ELR (cell line): ENCODE measurements at places on chromosomes 2 and 18.

DNA sequence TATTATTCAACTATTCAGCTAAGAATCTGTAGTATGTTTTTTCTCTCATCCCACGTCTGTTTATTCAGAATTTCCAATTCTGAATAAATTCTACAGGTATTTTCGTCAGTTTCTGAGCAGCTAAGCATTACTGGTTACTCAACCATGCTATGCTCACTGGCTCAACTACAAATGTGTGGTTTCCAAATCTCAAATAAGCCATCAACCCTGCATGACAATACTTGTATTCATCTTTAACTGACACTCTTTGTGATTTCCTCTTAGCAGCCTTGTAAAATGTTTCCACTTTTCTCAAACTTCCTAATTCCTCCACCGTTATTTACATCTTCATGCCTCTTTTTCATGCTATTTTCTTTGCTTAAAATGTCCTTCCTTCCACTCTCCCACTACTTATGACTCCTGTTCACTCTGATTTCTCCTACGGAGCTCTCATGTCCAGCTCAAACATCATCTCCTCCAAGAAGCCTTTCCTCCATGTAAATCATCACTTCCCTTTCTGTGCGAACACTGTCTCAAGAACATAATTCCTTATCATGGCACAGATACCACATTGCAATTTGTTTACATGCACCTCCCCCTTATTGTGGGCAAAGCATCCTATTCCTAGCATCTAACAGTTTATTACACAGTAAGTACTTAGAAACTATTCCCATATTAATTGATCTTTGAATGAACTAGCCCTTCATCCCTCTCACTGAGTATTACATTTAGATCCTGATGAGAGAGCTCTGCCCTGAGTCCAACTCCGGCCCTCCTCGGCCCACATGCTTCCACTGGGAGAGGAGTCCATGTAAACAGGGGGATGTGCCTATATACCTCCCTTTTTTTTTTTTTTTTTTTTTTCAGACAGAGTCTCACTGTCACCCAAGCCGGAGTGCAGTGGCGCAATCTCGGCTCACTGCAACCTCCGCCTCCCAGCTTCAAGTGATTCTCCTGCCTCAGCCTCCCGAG lies 10.5 kb downstream of the CCDC88A start:
- DNase-seq: peak; percentile 24

GRCh38 chr2:207792244-207792785 lies 22.6 kb upstream of the FZD5 start:
- DNase-seq: peak; percentile 82

DNA sequence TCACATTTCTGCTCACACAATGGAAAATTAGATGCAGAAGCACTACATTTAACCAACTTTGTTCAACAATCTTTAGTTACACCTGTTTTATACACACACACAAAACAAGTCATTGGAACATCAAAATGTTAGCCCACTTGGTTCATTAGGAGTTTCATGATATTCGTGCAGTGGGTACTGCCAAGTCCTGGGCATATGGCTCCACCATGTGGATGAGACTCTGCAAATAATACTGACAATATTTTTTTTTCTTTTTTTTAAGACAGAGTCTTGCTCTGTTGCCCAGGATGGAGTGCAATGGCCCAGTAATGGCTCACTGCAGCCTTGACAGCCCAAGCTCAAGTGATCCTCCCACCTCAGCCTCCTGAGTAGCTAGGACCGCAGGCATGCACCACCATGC lies 34.5 kb upstream of the GRB14 start:
- peak; percentile 32 for DNase-seq

GRCh38 chr2:129803032-129803431 lies 176.4 kb upstream of the RAB6C start:
- DNase-seq: no peak

DNA sequence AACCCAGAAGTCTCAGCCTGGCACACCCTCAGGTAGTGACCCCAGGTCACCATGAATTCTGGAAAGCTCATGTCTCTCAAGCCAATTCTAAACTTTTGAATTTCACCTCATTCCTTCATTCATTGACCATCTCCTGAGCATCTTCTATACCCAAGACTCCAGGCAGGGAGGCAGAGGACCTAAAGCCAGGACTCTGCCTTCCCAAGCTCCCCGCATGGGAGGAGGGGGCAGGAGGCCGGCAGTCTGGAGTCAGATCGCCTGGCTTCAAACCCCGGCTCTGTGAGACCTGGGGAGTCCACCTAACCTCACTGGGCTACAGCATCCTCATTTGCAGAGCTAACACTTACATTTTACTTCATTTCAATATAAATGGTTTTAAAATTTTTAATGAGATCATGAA lies 59.0 kb downstream of the SMAD7 start:
- no peak for DNase-seq

GRCh38 chr18:23049698-23050373 lies 85.4 kb upstream of the CABLES1 start:
- peak; percentile 34 for DNase-seq

DNA sequence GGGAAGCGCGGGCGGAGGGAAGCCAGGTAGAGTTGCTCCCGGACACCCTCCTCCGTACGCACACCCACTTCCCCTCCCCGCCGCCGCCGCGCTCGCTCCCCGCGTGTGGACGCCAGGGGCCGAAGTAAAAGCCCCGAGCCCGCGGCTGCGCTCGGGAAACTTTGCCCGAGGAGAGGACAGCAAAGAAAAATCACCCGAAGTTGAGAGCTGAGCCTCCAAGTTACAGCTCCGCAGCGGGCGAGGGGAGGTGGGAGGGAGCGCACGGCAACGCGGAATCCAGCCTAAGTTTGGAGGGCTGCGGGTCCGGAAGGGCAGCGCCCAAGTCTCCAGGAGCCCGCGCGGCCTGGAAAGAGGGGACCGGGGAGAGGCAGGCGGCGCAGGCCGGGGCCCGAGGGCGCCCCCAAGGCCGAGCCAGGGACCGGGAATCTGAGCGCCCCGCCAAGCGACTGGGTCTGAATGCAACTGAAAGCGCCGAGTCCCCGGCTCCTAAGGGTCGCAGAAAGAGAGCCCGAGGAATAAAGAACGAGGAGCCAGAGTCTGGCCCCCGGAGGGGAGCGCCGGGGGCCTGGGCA lies 706 bp upstream of the BCL11A start:
- peak; percentile 39 for DNase-seq

- peak; percentile 4 for DNase-seq
Observed at GRCh38 chr18:37564711-37565100, 892 bp downstream of the CELF4 start.

GRCh38 chr18:29309366-29309765 lies 1132.4 kb upstream of the CDH2 start:
- no peak for DNase-seq

DNA sequence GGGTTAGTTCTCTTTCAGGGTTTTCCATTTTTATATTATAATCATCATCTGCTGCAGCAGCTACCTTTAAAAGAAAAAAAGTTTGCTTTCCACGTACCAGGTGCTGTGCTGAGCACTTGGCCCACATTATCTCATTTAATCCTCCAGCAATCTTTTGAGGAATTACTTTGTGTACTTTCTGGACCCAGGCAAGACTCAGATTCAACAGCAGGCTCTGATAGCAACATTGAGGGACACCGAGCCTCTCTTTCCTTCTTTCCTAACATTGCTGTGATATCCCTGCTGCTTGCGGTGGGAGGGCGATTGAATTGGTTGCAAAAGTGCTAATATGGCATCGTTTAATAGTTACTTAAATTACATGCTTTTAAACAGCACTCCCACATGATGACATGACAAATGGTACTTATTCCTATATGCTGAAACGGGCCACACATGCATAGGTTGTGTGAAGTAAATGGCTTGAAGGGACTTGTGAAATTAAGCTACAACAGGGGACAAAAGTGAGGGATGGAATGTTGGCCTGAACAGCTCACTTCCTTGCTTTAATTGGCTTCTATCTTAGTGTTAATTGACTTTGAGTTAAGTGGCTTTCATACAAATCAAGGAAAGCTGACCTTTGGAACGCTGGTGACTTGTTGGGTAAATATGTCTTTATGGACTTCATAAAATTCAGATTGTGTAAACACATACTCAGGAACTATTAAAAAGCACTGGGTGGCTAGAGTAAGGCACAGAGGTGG lies 21.2 kb downstream of the SPRED2 start:
- no peak for DNase-seq

- no peak for DNase-seq
Observed at GRCh38 chr18:7254163-7254562, 23.3 kb downstream of the LRRC30 start.

DNA sequence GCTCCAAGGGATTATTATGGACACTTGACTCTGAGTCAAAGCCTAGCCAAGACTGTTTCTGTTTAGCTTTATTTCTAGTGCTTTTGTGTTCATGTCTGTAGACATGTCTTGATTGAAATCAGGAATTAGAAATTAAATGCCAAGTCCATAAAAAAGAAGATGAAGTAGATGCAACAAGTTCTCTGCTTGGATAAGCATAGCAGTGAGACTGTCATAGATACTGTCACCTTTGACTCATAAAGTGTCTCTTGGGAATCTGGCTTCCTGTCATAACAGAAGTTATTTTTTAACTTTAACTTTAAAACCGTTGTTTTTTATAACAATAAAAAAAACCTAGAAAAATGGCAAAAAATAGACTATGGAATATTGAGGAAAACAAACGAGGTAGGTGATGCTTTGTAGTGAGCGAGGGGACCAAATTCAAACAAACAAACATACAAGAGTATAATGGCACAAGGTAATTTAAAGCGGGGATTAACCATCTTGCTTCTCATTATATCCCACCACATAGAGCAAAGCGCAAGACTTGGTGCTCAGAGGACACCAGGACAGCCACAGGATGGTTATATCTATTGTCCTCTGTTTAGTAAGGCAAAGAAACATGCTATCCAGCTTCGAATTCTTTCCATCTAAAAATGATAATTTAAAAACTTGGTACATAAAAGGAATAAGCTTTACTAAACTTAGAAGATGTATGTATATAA lies 64.6 kb downstream of the CD226 start:
- peak; percentile 1 for DNase-seq

DNA sequence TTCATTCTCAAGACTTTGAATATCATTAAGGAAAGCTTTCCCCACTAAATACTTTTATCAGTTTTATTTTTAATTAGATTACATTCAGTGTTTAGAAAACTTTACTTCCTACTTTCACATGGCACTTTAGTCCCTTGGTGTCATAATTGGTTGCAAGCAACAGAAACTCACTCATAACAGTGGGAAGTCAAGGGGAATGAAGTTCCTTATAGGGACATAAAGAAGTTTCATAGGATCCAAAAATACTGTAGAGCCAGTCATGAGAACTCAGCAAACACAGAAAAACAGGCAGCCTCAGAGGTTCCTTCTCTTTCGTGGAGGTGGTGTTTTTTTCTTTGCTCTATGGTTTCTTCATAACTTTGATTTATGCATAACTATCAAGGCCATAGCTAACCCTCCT lies 809.0 kb downstream of the BCL11A start:
- DNase-seq: no peak

DNA sequence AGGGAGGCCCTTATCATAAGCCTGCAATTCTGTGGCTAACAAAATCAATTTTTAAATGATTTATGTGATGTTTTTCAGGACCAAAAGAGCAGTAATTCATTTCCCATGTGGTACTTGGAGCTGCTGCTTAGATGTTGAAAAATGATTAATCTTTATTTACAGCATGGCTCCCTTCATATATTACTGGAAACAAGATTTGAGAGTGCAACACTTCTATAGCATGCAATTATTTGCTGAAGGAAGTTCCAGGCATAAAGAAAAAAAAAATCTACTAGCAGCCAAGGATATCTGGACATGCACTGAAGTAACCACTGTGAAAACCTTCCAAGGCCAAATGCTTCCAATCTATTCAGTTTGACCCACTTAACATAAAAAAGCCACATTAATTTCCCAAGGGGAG lies 186.3 kb downstream of the SLC8A1 start:
- no peak for DNase-seq

DNA sequence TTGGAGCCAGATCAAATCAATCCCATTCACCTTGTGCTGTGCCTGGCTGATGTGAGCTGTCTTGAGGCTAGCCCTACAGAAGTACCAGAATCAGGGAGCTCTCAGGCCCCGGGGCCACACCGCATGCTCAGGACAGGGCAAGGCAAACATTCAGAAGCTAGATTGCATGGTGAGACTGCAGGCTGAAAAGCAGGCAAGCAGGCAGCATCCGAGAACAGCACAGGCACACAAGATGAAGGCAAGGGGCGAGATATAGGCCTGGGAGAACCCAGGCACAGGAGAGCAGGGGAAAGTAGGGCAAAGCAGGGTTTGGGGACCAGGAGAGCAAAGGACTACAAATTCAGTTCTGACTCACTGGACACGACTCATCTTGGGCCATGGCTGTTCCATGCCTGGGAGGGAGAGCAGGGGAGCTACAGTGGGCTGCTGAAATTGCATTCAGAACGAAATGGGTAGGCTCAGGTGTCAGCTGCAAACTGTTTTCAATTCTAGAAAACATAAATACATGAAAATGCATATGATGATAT lies 59.6 kb downstream of the GALNT14 start:
- no peak for DNase-seq
